ENCODE measurements at places on chromosomes 4 and X.

- DNase-seq = no peak
These were observed 1040.9 kb downstream of the DMD start for GRCh38 chrX:32170481-32170880.

DNA sequence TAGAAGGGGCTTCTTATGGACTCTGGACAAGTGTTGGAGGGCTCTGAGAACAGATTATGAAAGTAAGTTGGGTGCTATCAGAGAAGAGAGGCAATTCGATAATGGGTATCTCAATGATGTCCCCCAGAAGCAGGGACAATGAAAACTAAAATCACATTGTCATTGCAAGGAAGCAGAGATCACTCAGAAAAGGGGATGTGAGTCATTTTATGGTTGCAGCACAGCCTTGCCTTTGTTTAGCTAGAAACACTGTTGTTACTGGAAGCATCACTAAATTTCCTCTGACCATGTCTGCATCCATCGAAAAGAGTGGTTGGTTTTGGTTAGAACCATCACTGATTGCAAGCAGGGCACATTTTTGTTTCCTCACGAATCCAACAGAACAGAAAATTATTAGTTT is 246.8 kb upstream of the NWD2 start:
- no peak for DNase-seq

DNA sequence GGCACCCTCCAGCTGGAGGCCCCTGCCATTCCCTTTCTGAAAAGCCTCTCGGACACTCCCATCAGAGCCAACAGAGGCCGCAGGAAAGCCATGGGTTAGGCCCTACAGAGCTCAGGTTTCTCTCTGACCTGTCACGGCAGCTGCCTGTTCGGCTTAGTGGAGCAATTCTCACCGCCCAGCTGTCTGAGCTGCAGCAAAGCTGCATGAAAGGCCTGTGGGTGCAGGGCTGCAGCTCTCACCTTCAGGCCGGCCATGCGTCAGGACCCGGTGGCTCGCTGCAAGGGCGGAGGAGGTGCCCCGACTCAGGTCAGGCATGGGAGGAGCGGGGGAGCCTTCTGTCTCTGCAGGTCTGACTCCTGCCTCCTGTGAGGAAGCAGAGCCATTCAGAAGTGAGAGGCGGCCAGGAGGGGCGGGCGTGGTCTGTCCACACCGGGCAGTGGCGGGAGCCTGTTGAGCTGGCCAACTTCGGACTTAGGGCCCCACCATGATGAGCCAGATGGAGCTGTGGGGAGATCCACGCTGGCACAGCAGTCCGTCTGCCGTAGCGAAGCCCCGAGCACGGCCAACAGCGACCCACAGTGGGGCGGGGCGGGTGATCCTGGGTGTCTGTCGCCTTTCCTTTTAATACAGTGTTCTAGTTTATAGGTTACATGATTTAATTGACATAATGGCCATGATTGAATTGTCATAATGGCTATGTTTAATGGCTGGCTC is 23.4 kb downstream of the PDE6B start:
- no peak for DNase-seq

GRCh38 chr4:25915353-25915705 is 1.3 kb downstream of the SMIM20 start:
- DNase-seq = no peak

- DNase-seq = no peak
These were observed 59.6 kb upstream of the TAB3 start for GRCh38 chrX:30948626-30949025.

DNA sequence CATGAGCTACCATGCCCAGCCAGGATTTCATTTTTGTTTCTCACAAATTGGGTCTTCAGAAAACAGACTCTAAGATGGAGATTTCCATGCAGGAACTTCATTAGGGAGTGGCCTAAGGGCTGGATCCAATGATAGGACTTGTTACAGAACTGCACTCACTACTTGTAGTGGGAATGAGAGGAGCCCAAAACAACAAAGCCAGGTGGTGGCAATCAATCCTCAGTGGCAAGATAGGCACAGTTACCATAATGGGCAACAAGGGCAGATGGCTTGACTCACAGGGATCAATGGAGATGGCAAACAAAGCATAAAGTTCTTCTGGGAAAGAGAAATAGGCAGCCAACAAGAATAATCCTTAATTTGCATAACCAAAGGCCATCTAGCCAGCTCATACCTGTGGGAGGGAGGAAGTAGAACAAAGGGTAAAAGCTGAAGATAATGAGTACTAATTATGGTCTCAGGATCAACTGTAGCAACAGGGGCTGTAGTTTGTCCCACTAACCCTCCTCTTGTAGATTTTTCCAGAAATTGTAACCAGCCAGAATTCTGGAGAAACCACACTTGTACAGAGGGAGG is 72.8 kb upstream of the MAPK10 start:
- no peak for DNase-seq

GRCh38 chr4:6092131-6092530 is 73.9 kb upstream of the C4orf50 start:
- DNase-seq = no peak

GRCh38 chr4:138408758-138409157 is 166.6 kb upstream of the SLC7A11 start:
- DNase-seq = no peak

DNA sequence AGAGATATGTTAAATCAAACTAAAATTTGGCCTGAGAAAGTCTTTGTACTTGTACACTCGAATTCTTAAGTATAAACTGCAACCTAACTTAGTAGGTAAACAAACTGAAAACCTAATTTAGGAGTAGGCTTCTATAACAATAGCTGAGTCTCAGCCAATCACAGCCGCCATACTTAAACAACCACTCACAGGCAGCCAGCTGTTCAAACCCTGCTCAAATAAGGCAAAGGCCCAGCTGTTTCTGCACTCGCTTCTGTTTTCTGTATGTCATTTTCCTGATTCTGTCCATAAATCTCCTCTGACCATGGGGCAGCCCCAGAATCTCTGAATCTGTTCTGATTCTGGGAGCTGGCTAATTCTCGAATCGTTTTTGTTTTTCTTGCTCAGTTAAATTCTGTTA is 7.8 kb upstream of the PLS3 start:
- DNase-seq = no peak

DNA sequence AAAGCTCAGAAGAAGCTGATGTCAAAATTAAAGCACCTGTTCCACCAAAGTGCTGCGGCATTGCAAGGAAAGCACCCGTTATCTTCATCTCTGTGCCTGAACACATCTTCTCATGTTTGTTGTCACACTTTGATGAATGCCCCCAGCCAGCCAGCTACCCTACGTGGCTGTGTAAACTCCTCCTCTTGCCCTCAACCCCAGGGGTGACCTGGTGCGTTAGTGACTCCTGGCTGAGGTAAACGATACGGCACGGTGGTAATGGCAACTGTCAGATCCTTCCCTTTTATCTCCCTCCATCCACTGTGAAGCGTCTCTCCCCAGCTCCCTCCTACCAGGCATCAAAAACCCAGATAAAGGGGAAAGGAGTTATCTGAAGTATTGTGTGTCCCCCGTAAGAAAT is 90.6 kb upstream of the WWC2 start:
- DNase-seq = no peak

- DNase-seq = no peak
These were observed 67.0 kb upstream of the CXCL13 start for GRCh38 chr4:77538574-77539157.

GRCh38 chr4:8506373-8507195 is 66.0 kb downstream of the TRMT44 start:
- DNase-seq = no peak

DNA sequence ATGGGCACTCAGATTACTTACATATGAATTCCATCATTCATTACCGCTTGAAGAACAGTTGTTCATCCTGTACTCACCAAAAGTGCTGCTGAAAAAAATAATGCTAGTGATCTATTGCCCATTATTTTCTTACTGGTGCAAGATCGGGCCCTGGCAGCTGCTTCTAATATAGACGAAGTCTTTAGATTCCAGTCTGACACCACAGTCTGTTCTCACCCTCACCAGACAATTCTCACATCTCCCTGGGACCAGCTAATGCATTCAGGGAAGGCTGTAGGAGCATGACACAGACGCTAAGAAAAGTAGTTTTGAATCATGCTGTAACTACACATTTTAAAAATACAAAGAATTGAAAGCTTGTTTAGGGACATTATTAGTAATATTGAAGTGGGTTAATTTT is 13.8 kb downstream of the GEMIN8 start:
- no peak for DNase-seq

GRCh38 chr4:182736207-182736606 is 181.0 kb downstream of the DCTD start:
- DNase-seq = no peak

DNA sequence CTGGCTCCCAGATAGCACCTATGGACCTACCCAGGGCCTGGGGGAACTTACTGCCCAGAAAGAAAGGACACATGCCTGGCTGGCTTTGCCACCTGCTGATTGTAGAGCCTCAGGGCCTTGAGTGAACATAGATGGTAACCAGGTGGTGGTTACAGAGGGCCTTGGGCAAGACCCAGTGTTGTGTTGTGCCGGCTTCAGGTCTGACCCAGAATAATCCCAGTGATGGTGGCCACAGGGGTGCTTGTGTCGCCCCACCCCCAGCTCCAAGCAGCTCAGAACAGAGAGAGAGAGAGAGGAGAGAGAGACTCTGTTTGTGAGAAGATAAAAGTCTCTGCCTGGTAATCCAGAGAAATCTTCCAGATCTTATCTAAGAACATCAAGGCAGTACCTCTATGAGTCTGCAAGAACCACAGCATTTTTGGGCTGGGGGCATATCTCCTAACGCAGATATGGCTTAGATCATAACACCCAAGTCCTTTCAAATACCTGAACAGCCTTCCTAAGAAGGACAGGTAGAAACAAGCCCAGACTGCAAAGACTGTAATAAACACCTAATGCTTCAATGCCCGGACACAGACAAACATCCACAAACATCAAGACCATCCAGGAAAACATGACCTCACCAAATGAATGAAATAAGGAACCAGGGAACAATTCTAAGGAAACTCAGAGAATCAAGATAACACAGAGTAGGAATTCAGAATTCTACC is 16.3 kb upstream of the RP2 start:
- no peak for DNase-seq
